Brain microvascular endothelial cell (primary cell): ENCODE measurements at places on chromosomes 5 and 9.

DNA sequence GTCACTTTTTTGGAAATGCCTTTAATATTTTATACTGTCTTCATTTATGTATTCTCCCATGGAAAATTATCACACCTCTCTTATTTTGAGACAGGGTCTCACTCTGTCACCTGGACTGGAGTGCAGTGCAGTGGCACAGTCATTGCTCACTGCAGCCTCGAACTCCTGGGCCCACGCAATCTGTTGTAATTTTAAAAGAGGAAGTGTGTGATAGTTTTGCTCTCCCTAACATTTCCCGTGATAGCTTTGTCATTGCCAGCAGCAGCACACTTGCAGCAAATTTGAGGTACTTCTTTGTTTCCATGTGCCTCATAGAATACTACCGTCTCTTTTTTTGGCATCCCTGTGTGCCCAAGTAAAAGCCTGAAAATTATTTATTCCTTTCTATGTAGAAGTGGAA lies 103.5 kb downstream of the RNF180 start:
- no peak for DNase-seq

DNA sequence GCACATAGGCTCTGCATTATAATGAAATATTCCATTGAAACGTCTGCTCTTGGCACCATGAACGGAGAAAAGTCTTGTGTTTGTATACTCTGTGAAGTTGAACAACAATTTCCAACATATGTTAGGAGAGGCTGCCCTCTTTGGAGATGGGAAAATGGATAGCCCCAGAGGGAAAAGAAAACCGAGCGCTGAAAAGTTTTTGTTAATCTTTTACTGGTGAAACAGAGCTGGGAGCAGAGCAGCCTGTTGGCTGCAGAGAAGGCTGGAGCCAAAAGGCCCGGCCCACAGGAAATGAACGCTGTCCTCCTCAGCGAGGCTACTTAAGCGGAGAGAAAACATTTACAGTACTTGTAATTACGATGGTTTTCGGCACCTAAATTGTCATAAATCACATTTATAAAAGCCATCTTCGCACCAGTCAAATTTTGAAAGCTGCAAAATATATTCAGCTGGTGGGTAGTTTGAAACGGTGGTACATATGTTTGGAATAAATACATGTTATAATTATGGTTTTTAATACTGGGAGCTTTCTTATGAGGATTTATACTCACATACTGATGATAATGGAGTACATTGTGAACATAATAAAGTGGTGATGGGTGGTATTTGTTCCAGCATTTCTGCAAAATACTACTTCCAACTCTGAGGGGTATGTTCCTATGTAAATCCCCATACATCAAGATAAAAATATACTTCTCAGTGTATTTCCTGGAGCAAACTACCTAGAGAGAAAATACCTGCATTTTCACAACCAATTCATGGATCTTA lies 129.6 kb upstream of the CNTLN start:
- peak; percentile 72 for DNase-seq

DNA sequence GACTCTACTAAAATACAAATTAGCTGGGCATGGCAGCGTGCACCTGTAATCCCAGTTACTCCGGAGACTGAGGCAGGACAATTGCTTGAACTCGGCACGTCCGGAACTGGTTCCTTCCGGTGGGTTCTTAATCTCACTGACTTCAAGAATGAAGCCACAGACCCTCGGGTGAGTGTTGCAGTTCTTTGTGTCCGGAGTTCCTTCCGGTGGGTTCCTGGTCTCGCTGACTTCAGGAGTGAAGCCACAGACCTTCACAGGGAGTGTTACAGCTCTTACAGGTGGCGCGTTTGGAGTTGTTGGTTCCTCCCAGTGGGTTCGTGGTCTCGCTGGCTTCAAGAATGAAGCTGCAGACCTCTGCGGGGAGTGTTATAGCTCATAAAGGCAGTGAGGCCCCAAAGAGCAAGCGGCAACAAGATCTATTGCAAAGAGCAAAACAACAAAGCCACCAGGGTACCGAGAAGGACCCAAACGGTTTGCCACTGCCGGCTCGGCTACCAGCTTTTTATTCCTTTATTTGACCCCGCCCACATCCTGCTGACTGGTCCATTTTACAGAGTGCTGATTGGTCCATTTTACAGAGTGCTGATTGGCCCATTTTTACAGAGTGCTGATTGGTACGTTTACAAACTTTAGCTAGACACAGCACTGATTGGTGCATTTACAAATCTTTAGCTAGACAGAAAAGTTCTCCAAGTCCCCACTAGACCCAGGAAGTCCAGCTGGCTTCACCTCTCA lies 28.6 kb upstream of the SLC6A19 start:
- DNase-seq, result no peak

- DNase-seq, result no peak
These were observed 19.0 kb downstream of the ATOX1 start for GRCh38 chr5:151739395-151739794.

GRCh38 chr5:156942064-156942463 lies 21.0 kb downstream of the TIMD4 start:
- no peak for DNase-seq

DNA sequence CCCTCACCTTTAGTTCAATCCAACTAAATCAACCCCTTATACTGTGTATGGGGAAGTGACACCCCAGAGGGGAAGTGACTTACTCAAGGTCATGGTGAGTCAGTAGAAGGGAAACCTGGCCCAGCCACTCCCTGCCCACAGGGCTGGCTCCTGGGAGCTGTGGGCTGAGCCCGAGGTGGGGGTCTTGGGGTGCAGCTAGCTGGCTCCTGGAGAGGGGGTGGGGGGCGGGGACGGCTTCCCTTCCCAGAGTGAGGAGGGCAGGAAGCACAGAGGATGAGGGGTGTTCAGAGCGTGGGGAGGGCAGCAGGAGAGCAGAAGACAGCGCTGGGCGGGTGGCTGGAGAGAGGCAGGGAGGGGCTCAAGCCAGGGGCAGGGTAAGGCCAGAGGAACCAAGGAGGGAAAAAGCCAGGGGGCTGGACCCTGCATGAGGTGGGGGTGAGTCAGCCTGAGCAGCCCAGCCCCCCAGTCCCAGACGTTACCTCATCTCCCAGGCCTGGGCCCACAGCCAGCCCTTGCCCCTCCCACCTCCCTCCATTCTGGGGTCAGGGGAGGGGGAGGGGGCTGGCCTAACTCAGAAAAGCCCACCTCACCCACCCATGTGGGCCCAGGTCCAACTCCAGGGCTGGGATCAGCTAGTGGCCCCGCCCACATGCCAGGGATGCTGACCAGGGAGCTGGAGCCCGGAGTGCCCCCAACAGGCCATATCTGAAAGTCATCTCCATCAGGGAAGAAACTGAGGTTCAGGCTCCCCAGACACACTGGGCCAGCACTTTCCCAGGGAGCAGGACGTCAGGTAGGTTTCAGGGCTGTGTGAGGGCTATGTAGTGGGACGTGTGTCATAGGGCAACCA lies 2.8 kb downstream of the PDLIM7 start:
- DNase-seq, result peak; percentile 93

DNA sequence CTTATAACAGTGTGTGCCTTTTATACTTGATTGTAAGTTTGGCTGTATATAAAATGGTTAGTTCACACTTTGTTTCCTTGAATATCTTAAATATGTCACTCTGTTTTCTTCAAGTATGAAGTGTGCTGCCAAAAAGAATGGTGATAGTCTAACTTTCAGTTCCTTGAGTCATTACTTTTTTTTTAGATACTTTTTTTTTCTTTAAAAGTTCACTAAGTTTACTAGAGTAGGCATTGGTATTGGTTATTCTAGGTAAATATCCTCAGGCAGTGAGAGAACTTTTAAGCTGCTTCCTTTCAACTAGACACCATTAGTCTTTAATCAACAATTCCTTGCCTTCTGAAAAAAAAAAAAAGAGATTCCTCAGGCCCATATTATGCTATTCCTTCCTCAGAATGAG lies 41.9 kb downstream of the SPEF2 start:
- DNase-seq, result no peak

GRCh38 chr5:41345295-41345694 lies 132.0 kb upstream of the C6 start:
- peak; percentile 1 for DNase-seq

DNA sequence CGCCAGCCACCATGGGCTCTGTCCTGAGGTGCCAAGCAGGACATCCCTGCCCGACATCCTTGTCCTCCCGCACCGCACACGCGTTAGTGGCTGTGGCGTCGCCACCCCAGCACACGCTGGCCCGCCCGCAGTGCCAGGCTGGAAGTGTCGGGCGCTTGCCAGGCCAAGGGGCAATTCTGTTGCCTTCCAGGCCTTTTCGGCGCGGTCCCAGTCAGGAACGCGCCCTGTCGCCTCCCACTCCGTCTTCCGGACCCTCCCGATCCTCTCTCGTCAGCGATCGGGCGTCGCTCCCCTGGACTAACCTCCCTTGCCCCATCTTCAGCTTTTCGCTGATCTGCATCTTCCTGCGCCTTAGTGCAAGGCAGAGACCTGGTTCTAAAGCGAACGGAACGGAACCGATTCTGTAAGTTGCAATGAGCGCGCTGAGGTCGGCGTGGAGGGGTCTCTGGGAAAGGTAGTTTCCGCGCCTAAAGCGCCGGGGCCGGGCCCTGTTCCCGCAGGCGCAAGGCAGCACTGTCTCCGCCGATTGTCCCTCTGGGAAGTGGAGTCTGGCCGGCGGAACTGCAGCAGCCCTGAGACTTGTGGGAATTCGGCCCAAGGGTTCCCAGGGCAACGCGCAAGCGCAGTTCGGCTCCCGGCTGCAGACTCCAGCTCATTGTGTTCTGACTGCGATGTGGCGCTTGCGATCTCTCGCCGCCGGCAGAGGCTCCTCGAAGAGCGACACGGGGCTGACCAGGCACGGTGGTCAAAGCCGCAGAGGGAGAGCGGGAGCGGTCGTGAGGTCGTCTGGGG lies at the start of gene ZNF454:
Gene ZNF454 (plus strand): TSS at position 630 of the 792 bp plus-strand sequence. CDS start 1,594 bp downstream, outside the sequence.
- peak; percentile 92 for DNase-seq

- DNase-seq, result peak; percentile 57
These were observed 382 bp upstream of the FGF1 start for GRCh38 chr5:142686210-142686734.

GRCh38 chr5:3931976-3932375 lies 336.3 kb downstream of the IRX1 start:
- no peak for DNase-seq

DNA sequence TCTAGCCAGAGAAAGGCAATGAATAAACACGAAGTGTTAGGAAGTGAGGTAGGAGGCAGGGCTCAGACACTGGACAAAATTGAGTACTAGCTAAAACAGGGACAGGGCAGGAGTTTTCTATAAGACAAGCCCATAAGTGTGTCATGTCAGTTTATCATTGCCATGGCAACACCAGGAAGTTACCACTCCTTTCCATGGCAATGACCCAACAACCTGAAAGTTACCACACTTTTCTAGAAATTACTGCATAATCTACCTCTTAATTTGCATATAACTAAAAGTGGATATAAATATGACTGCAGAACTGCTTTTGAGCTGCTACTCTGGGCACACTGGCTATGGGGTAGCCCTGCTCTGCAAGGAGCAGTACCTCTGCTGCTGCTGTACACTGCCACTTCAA lies 442.5 kb upstream of the COX7C start:
- DNase-seq, result no peak

GRCh38 chr9:12790883-12791282 lies 16.1 kb downstream of the LURAP1L start:
- no peak for DNase-seq

- peak; percentile 21 for DNase-seq
These were observed 644.2 kb upstream of the CDH9 start for GRCh38 chr5:27682600-27682999.

DNA sequence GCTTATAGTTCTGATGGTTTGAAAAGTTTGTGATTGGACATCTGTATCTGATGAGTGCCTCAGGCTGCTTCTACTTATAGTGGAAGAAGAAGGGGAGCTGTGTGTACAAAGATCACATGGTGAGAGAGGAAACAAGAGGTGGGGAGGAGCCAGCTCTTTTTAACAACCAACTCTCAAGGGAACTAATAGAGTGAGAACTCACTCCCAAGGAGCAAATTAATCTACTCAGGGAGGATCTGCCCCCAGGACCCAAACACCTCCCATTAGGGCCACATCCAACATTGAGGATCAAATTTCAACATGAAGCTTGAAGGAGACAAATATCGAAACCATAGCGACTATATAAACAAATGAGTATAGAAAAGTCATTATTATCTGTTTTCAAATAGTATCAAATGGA lies 64.7 kb upstream of the PRLR start:
- no peak for DNase-seq

DNA sequence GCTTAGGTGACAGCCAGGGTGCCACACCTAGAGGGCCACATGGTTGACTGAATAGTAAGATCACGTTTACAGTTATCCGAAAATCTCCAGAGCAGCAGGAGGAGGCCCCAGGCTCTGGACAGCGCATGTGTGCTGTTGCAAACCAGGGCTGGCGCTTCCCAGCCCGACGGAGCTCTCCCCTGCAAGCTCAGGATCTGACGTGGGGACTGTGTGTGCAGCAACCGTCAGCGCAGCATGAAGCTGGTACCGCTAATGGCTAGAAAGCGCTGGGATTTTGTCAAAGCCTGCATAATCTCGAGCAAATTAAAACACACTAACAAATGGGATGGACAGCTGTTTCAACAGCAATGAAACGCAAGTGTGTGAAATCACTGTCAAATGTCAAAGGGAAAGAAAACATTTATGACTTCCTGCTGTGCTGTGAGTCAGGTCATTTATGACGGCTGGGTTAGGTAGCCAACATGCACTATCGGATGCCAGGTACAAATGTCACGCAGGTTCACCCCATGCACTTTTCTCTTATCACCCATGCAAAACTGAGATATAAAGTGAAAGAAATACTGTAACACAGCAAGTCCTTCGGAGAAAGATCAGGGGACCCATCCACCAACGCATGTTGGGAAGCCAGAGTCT lies 7.5 kb downstream of the SURF4 start:
- DNase-seq, result no peak

DNA sequence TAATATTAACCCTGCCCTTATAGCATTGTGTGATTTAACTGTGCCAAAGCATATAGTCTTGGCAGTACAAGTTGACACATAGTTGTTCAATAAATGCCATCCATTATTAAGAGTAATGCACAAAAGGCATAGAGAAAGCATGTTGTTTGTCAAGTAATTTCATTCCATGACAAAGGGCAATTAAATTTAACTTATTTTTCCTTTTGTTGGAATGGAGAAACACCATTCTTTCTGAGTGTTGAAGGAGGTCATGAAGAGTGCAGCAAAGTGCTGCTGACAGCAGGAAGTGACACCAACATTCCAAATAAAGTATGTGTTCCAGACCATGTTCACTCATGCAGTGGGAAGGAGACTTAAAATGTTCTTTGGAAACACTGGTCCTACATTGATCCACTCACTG lies 29.1 kb downstream of the ANKDD1B start:
- DNase-seq, result peak; percentile 86

DNA sequence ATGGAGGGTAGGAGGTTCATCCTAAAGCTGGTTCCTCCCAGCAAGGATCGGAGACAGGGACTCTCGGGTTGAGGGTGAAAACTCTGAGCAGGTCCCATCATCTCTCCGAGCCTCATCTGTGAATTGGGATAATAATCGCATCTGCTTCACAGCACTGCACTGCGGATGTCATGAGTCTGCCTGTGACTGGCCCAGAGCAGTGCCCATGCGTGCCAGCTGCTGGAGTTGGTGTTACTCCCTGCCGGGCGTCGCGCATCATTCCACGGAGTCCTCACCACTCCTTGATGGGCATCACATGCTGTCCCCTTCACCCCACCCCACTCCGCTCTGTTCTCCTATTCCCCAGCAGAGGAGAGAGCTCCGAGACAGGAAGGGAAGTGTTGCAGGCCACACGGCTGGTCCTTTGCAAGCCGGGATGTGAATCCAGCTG lies 35.1 kb upstream of the ORM1 start:
- DNase-seq, result no peak

GRCh38 chr5:1933364-1934055 lies 50.8 kb upstream of the IRX4 start:
- no peak for DNase-seq

- DNase-seq, result peak; percentile 70
These were observed 547.2 kb downstream of the LRRC70 start for GRCh38 chr5:63125862-63126261.

GRCh38 chr9:14849851-14850250 lies 60.4 kb downstream of the FREM1 start:
- DNase-seq, result no peak
